NCI-H1105 (cell line): ENCODE measurements at places on chromosomes 3 and 15.
A peak's percentile ranks its signal among the peaks of the same experiment; 100 is the strongest.

GRCh38 chr3:28050885-28051284 is 190.5 kb upstream of the CMC1 start:
- DNase-seq = no peak

DNA sequence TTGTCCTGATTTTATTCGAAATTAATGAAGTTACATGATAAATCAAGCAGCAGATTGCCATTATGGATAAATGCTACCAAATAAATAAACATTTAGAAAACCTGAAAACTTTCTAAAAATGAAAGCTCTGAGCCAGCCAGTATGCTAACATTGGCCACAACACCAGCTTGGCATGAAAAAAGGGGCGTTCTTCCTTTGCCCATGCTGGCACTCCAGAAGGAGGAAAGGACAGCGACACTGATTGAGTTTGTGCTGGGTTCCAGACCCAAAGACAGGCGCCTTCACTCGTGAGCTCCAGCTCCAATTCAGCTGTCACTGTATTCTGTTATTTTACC is 5.1 kb downstream of the STIMATE start:
- no peak for DNase-seq

GRCh38 chr3:123791417-123791816 is 92.7 kb downstream of the MYLK start:
- DNase-seq = no peak

- DNase-seq = no peak
These were observed 424.8 kb downstream of the LPP start for GRCh38 chr3:188578576-188579363.

DNA sequence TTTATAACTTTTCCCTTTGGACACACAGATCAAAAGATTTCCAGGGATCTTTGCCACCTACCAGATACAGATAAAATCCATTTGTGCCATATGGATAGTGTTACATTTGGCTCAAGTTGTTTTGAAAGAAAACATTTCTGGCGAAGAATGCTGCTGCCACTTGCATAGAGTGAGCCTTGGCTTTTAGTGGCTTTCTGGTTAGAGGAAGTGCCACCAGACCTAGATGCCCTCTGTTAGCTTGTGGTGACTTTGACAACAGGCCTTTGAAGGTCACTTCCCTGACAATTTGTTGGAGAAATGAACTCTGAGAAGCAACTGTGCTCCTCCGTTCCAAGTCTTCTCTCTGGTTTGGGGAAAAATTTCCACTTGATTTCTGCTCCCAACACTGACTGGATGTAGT is 158.0 kb downstream of the CHST2 start:
- no peak for DNase-seq

- DNase-seq = no peak
These were observed 17.7 kb downstream of the MUC20 start for GRCh38 chr3:195738274-195739044.

DNA sequence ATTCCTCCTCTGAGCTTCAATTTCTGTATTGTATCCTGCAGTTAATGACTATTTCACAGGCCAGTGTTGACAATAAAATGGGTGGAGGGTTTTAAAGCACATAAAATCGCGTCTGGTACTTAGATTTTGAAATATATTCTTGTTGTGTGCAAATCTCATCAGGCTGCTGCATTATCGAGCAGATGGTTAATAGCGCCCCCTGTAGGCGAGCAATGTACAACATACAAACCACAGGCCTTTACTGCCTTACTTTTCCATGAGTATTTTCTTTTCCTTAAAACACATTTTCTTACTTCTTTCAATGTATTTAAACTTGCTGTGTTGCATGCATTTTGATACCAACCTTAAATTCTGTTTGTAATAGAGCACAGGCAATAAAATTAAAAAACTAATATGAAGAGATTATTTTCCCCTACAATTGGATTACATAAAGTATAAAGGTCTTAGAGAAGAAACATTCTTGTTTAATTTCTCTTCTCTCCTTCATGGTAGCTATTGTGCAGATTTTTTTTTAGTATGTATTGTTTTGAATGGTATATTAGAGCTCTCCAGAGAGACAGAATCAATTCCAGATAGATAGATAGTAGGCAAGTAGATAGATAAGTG is 608.4 kb downstream of the CADM2 start:
- no peak for DNase-seq

DNA sequence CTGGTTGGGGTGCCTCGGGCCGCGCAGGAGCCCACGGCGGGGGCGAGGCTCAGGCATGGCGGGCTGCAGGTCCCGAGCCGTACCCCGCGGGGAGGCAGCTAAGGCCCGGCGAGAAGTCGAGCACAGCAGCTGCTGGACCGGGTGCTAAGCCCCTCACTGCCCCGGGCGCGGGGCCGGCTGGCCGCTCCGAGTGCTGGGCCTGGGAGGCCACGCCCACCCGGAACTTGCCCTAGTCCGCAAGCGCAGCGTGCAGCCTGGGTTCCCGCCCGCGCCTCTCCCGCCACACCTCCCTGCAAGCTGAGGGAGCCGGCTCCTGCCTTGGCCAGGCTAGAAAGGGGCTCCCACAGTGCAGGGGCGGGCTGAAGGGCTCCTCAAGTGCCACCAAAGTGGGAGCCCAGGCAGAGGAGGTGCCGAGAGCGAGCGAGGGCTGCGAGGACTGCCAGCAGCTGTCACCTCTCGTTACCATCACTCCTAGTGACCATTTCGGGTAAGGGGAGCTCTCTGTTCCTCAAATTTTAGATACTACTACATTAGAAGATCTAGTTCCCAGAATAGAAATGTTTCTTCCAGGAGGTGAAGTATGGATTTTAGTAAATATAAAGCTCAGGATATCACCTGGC is 417.0 kb upstream of the AGTR1 start:
- DNase-seq = no peak

DNA sequence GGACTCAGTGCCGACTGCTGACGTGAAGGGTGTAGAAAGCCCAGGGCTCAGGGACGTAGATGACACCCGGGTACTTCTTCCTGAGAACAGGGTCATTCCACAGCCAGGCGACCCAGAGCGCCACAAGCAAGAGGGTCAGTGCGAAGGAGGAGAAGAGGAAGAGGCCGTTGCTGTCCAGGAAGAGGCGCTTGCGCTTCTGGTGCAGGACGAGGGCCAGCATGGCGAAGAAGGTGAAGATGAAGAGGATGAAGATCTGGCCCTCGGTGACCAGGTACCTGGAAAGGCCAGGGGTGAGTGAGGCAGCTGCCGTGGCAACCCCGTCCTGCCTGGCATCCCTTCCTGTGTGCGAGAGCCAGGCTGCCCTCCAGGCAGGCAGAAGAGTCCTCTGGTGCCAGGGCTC is 3.0 kb upstream of the CALML4 start:
- DNase-seq = no peak

- no peak for DNase-seq
These were observed 386.2 kb upstream of the ARHGEF26 start for GRCh38 chr3:153734777-153735551.

- DNase-seq = peak; percentile 73
These were observed 78.2 kb downstream of the TPRG1 start for GRCh38 chr3:189249987-189250386.

- no peak for DNase-seq
These were observed 34.4 kb upstream of the CCDC80 start for GRCh38 chr3:112675349-112675748.

- DNase-seq = no peak
These were observed 464 bp downstream of the GABRG3 start for GRCh38 chr15:26971271-26972018.

- DNase-seq = no peak
These were observed 4.5 kb downstream of the GPR156 start for GRCh38 chr3:120280566-120280965.

- no peak for DNase-seq
These were observed 227.1 kb downstream of the ZPLD1 start for GRCh38 chr3:102661707-102662497.

DNA sequence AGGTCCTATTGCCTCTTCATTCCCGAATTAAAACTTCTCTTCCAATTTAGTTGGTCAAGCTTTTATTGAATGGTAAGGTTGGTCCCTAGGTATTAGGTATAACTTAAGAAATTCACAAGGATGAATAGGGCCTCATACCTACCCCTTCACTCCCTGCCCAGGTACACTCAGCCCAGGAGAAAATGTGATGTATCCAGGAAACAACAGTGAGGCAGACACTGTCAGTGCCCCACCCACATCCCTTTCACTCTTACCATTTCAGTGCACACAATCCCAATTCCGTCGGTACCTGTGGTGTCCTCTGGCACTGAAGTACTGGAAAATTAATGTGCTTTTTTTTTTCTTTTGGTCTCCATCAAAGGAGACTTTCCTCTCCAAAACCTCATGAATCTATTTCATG is 10.5 kb upstream of the C3orf49 start:
- DNase-seq = no peak

GRCh38 chr3:185479373-185479945 is 19.4 kb downstream of the TMEM41A start:
- DNase-seq = no peak

GRCh38 chr3:43389388-43390254 is 103.3 kb downstream of the SNRK start:
- no peak for DNase-seq

DNA sequence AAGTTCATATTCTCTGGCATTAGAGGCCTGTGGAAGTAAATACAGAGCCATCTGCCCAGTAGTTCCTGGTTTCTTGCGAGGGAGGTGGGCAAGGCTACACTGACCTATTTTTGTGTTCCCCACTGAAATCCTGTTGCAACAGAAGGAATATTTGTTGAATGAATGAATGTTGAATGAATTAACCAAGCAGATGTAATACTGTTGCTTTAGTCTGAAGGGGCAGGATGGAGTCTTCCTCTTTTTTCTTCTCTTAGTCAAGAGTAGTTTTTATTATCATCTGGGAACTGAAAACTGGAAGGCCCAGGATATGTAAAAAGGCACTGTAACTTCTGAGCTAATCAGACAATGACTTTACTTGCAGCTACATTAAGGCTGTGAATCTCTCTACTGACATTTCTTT is 17.1 kb downstream of the BLOC1S6 start:
- no peak for DNase-seq
